Pons (tissue), 1 donor: ENCODE measurements at places on chromosomes 2 and 18.
A peak's percentile ranks its signal among the peaks of the same experiment; 100 is the strongest.

- DNase-seq, result peak; percentile 17
Measured at GRCh38 chr2:13056259-13056843, 339.6 kb downstream of the TRIB2 start.

- DNase-seq, result no peak
Measured at GRCh38 chr18:56000041-56000440, 412.0 kb upstream of the TCF4 start.

- no peak for DNase-seq
Measured at GRCh38 chr2:155203178-155203577, 504.7 kb downstream of the KCNJ3 start.

DNA sequence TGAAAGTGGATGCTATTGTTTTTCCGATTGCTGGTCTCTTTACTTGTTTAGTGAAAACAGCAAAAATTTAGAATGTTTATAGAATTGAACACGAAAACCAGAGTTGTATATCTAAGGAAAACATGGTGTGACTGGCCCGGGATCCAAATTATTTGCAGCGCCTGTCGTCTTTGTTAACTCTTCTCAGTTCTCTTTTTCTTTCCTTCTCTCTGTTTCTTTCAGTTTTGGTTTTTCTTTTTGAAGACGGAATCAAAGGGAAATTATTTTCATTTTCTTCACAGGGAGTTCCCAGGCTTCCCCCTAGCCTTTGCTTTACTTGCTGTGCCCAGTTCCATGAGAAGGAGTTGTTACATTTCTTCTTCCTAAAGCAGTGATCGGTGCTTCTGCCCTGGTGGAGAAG lies 76.0 kb downstream of the AGAP1 start:
- no peak for DNase-seq

DNA sequence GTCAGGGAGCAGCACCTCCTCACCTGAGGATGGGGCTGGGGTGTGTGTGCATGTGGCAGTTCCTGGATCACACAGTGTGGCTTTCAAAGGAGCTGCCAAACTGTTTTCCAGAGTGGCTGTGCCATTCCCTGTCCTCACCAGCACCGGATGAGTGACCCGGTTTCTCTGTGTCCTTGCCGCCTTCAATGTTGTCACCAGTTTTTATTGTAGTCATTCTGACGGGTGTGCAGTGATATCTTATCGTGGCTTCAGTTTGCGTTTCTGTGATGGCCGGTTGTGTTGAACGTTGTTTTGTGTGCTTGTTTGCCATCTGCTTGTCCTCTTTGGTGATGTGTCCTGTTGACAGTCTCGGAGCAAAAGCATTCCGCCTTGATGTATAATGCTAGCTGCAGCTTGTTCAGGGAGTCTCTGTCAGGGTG lies 108.9 kb downstream of the ATP9B start:
- DNase-seq, result no peak

GRCh38 chr2:23546913-23547312 lies 161.9 kb downstream of the KLHL29 start:
- no peak for DNase-seq

- no peak for DNase-seq
Measured at GRCh38 chr2:228372212-228372611, 190.7 kb upstream of the SPHKAP start.
